ENCODE measurements at places on chromosomes 11 and 22. TPM values are rescaled to one million over a fixed set of nuclear protein-coding genes. Genes with fewer than 3 reads are reported as not detected.

DNA sequence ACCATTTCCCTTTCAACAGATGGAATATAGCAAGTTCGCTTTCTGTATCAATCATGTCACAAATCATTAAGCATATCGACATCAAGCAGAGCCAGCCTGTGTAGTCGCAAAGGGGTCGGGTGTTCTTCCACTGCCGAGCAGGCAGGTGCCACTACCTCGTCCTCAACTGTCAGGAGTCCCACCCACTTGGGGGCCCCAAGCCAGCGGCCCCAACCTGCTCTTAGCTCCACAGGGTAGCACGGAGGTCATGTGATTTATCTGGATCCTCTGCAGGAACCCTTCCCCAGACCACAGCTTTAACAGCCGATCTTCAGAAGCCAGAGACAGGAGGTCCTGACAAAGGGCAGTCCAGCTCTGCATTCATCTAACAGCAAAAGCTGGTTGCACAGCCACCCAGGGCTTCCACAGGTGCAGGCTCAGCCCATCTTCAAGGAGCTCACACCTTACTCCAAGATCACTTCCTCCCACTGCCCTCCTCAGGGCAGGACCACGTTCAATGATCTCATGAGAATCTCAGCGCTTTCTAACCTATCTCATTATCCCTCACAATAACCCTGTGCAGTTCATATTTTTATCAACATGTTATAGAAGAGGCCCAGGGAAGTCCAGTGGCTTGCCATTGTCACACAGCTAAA is 110.2 kb downstream of the TRIM29 start:
- DNase-seq = no peak

- DNase-seq = peak; percentile 63
These were observed 27.3 kb downstream of the MAFF start for GRCh38 chr22:38228873-38229740.

DNA sequence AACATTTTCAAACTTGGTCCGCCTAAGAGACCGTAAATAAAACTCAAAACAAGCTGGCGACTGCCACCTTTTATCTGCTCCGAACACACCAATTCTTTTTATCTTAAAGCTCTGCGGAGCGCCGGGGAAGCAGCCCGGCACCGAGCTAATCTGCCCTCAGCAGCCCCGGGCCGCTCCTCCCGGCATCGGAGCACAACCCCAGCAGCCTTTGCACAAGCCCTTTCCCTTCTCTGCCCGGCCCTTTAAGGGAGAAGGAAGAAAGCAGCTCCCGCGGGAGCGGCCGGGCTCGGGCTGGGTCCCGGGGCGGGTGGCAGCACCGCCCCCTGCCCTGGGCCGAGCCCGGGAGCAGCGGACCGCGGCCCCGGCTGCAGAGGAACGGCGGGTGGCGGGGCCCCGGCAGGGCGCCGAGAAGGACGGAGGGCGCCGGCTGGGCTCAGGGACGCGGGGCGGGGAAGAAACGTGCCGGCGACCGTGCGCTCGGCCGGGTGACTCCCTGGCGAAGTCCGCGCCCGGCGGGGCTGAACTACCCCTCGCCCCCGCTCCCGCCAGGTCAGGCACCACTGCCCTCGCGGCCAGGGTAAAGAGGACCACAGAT is 133.6 kb upstream of the C11orf58 start:
- peak; percentile 80 for DNase-seq

GRCh38 chr11:91394073-91394726 is 830.4 kb upstream of the FAT3 start:
- no peak for DNase-seq

DNA sequence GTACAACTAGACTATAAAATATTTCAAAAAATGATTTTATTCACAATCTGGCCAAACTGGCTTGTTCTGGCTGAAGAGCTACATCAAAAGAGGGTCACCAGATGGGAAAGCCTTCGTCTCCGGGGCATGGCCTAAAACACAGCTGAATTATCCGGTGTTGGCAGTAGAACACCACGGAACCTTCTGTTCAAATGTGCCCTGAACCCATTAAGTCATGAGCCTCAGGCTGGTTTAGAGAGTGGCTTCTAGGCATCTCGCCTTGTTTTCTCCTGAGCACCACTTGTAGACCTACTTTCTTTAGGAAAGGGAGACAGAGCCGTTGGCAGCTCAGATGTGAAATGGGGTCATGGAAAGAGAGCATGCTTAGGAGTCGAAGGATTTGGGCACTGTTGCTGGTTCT is 890.2 kb downstream of the NTM start:
- DNase-seq = no peak

DNA sequence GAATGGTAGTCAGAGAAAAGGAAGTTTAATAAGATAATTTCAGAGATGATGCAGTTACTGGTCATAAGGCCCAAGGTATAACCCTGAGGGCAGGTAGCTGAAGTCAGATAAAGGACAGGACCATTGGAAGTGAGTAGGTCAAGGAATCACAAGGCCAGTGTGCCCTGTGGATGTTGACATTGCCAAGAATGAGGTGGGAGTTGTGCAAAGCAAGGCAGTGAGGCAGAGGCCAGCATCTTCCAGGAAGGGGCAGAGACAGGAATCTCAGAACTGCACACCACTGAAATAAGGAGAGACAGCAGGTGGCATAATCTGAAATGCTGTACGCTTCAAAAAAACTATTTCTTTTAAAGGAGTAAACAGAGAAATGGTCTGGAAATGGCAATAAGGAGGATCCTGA is 61.4 kb downstream of the ABTB2 start:
- DNase-seq = no peak

Gene TMEM132A
- 5.9 TPM for total RNA-seq

Gene PHOX2A
- total RNA-seq = not detected

Gene TEX54
- not detected for total RNA-seq

Gene DENND6B
- total RNA-seq = 1.4 TPM

Measured in left ventricle myocardium superior (tissue), 1 donor.